Ascending aorta (tissue), 2 donors: ENCODE measurements at places on chromosomes 6 and 20. TPM values are rescaled to one million over a fixed set of nuclear protein-coding genes. Genes with fewer than 3 reads are reported as not detected.

DNA sequence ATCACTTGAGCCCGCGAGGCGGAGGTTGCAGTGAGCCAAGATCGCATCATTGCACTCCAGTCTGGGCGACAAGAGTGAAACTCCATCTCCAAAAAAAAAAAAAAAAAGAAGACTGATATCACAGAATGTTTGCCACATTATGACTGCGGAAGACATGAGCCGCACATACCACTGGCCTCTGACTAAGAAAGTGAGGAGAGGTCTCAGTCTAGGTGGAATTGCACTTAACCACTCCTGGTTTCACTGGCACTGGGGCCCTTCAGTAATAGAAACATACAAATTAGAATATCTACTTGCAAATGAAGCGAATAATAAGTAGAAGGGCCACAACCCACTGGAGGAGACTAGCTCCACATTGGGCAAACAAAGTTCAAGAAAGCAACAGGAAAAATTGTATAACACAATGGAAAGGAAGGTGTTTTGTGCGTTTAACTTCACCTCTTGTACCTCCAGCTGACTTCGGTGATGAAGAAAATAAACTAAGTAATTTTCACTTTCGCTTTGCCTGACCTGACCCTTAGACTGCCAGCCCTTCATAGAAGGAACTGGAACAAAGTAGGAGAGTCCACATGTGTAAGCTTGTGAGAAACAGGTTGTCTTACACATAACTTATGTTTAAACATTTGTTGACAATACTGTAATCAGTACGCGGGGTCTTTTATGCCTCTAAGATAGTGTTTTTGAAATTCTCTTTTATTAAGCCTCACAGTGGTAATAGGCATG lies 147.5 kb upstream of the TSHZ2 start:
- DNase-seq = no peak

DNA sequence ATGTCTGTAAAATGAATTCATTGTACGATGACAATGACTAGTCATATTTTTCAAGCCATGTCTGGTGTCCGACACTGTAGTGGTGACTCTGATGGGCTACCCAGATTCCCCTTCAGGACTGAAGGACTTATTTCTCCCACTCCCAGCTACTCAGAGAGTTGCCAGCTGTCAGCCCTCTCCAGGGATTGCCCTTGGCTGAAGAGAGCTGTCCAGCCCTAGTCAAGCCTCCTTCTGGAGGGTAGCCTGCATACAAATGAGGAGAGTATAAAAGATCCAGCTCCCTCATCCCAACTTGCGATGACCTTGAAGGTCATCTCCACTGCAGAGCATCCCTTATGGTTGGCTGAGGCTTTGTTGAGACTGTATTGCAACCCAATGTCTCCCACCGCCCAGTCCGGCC lies 29.9 kb downstream of the JPH2 start:
- DNase-seq = no peak

DNA sequence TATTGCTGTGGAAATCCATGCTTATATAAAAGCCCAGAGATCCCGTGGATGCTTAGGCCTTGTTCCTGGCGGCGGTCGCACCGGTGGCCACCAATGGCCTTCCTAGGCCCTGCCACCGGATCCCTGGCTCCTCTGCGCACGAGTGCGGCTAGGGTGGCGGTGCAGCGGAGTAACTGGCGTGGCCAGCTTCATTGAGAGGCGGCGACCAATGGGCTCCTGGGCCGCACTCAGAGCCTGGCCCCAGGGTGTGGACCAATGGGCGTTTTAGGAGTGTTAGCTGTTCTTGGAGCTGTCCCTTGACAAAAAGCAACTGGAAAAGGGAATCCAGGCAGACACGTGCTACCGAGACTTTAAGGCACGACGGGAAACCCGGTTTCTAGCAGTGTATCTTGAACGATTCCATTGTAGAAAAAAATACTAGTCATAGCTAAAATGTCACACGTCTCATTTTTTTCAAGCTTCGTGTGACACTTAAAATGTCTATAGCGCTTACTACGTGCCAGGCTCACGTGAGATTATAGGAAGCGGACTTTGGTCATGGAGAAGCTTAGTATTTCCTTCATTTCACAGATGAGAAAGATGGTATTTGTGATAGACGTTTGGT lies 1.7 kb downstream of the AMD1 start:
- DNase-seq = peak; percentile 74

DNA sequence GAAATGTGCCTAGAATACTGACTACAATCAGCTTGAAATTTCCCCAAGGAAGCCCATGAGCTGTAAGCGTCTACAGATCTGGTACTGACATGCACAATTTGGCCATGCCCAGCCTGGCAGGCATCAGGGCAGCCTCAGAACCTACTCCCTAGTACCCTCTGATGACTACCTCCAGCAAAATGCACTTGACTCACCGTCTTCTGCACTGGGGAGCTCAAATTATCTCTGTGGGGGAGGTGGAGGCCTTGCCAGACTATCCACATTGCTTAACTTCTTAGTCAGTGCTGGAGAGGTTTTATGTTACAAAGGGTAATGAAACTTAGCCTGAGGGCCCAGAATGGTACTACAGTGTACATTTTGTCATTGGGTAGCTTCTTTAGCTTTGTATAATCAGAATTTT lies 126.0 kb upstream of the ADGRF1 start:
- DNase-seq = peak; percentile 66

GRCh38 chr6:170279977-170280688 lies 10.7 kb downstream of the DLL1 start:
- peak; percentile 64 for DNase-seq

- DNase-seq = no peak
Measured at GRCh38 chr20:45459606-45460005, 9.9 kb upstream of the WFDC2 start.

GRCh38 chr6:102581378-102582124 lies 1188.0 kb downstream of the GRIK2 start:
- no peak for DNase-seq

DNA sequence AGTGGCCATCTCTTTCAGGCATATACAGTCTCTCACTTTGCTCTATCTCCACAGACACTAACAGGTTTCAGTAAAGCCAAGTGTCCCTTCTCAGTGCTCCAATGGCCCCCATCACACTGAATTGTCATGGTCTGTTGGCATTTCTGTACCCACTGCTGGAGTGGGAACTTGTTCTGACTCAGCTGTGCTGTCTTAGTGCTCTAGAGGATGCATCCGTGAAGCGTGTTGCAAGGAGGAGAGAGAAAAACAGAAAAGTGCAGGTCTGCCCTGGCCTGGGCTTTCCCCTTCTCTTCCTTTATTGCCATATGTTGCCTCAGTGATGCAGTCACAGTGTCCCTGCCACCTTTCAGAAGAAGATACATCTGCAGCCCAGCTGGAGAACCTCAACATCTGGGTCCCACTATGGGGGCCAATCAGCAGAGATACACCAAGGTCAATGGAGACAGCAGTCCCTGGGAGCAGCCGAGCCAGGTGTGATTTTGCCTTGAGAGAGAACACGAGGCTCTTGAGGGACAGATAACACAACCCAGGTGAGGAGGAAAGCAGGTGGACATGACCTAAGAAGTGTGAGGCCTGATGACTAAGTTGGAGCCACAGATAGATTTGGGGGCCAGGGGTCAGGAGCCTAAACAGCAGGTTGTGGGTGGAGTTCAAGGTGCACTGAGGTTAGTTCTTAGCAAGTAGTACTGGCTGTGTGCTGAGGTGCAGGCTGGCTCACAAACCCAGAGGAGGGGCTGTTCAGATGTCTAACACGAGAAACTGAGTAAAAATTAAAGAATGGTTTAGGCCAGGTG lies 5.6 kb upstream of the PLCG1 start:
- no peak for DNase-seq

- no peak for DNase-seq
Measured at GRCh38 chr20:56463428-56463827, 5.0 kb upstream of the RTF2 start.

Gene SSR1
- total RNA-seq = 46.4 TPM

Gene TTLL9
- total RNA-seq = not detected

Gene CST7
- total RNA-seq = not detected

Gene RIPOR3
- total RNA-seq = 15.1 TPM

Gene TREM2
- total RNA-seq = 0.43 TPM

Gene IER3
- 51.9 TPM for total RNA-seq

Gene RCAN2
- 83.4 TPM for total RNA-seq

Gene RFX6
- total RNA-seq = not detected

Gene RAMACL
- not detected for total RNA-seq

Gene TSHZ2
- total RNA-seq = 51.9 TPM
